Right atrium auricular region (tissue), 2 donors: ENCODE measurements at places on chromosomes 5 and 9. TPM values are rescaled to one million over a fixed set of nuclear protein-coding genes. Genes with fewer than 3 reads are reported as not detected.

GRCh38 chr5:174849426-174849825 is 125.0 kb downstream of the MSX2 start:
- H3K4me3 ChIP-seq = no peak overlapping the region
- no peaks in the 10 kb centered on the region for H3K36me3 ChIP-seq
- no peak for DNase-seq
- no peaks in the 10 kb centered on the region for H3K4me1 ChIP-seq
- no peaks in the 10 kb centered on the region for H3K27me3 ChIP-seq

DNA sequence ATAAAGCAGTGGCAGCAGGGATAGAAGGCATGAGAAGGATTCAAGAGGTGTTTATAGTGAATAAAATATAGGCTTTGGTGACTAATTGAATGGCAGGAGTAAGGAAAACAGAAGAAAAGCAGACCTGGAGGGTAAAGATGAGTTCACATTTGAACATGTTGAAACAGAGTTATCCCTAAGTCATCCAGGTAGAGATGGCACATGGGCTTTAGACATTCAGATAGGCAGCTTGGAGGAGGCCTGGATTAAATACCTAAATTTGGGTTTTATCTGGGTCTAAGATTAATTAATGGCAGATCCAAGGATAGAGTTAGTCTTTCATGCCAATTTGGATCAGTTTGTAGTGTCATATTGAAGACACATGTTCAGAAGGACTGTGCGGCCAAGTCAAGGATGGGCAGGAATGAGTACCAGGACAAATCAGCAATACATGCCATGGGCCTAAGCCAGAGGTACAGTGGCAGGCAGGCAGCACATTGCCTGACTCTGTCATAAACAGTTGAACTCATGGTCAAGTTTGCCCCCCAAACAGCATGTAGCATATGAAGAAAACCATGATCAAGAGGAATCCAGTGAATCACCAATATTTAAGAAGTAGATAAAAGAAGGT is 115.5 kb upstream of the SLC12A2 start:
- no peaks in the 10 kb centered on the region for H3K27me3 ChIP-seq
- H3K36me3 ChIP-seq = no peaks in the 10 kb centered on the region
- no peak overlapping the region for H3K4me3 ChIP-seq
- no peak overlapping the region for H3K27ac ChIP-seq
- no peak for DNase-seq

- peak overlapping the region; percentile 99 for H3K4me3 ChIP-seq
- DNase-seq = no peak
- peak overlapping the region; percentile 92 for H3K27ac ChIP-seq
Observed at GRCh38 chr9:133374612-133375115, 1.2 kb downstream of the SURF4 start.

- H3K27me3 ChIP-seq = no peaks in the 10 kb centered on the region
- no peaks in the 10 kb centered on the region for H3K4me1 ChIP-seq
- no peak overlapping the region for H3K4me3 ChIP-seq
- H3K36me3 ChIP-seq = peaks cover 10% of the 10 kb centered on the region
- DNase-seq = peak; percentile 77
Observed at GRCh38 chr9:70113403-70114022, 69.9 kb downstream of the MAMDC2 start.

DNA sequence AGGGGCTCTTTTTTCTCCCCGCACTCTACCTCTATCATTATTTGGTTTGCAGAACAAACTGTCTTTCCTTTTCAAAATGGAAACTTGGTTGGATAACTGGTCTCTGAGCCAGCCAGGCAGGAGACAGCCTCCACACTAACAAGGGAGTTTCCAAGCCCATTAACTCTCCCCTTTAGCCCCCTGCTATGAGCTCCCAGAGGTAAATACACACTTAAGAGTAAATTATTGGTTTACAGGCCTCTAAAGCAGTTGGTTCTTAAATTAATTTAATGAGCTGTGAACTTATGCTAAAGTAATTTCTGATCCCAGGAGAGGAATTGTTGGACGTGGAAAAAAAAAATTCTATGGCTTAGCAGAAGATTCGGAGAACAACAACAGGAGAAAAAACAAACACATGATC is 30.3 kb downstream of the EPB41L4A start:
- H3K36me3 ChIP-seq = no peaks in the 10 kb centered on the region
- H3K27me3 ChIP-seq = no peaks in the 10 kb centered on the region
- DNase-seq = no peak
- H3K27ac ChIP-seq = no peak overlapping the region
- peaks cover 31% of the 10 kb centered on the region for H3K4me1 ChIP-seq

Gene MAPK9
- total RNA-seq = 25.1 TPM

DNA sequence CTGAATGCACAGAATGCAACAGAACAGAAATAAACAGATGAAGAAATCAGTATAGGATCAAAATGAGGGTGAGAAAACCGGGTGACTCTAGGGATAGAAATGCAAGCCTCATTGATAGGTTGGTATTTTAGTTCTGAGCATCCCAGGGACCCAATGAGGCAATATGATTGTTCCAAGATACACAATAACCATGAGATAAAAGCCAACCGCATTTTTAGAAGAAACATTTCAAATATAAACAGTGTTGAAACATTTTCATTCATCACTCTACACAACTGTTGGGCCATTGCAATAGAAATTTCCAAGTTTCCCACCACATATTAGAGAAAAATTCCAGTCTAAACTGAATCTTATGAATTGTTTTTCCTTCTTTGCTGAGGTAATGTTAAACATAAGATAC is 452.3 kb upstream of the PTGER4 start:
- no peak for DNase-seq
- no peak overlapping the region for H3K4me3 ChIP-seq
- H3K4me1 ChIP-seq = no peaks in the 10 kb centered on the region
- no peaks in the 10 kb centered on the region for H3K27me3 ChIP-seq
- H3K36me3 ChIP-seq = no peaks in the 10 kb centered on the region

Gene POC5
- 2.8 TPM for total RNA-seq

DNA sequence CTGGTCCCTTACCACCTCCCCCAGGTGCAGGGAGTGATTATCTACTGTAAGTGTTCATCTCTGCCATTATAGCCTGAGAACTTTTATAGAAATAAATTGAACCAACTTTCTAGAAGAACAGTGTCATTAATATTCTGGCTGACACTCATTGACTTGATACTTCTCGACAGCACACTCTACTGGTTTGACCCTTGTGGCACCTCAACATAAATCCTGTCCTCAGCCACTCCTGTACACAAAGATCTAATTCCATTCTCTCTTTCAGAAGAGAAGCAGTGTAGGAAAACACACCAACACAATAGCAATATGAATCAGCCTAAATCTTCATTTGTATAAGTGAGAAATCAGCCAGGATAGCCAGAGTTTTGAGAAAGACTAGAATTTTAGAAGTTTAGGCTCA is 417.7 kb downstream of the TAF11L14 start:
- no peaks in the 10 kb centered on the region for H3K36me3 ChIP-seq
- no peak for DNase-seq
- no peaks in the 10 kb centered on the region for H3K27me3 ChIP-seq
- H3K4me1 ChIP-seq = no peaks in the 10 kb centered on the region
- no peak overlapping the region for H3K27ac ChIP-seq
- no peak overlapping the region for H3K4me3 ChIP-seq

DNA sequence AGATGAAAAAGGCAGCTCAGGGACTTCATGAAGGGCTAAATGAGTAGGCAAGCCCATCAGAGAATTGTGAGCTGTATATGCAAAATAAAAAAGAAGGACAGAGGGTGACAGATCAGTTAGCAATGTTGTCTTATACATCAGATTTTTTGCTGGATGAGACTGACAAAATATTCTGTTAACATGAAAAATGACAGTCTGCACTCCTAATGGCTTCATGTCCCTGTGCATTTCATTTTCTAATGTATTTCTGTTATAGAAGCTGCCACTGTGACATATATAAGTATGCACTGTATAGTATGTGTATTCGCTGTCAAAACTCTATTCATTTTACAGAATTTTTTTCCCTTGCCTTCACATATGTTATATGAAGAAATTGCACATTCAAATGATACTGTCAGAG is 559.5 kb downstream of the DMRTA1 start:
- no peaks in the 10 kb centered on the region for H3K27me3 ChIP-seq
- no peak overlapping the region for H3K4me3 ChIP-seq
- no peak for DNase-seq
- H3K27ac ChIP-seq = no peak overlapping the region

DNA sequence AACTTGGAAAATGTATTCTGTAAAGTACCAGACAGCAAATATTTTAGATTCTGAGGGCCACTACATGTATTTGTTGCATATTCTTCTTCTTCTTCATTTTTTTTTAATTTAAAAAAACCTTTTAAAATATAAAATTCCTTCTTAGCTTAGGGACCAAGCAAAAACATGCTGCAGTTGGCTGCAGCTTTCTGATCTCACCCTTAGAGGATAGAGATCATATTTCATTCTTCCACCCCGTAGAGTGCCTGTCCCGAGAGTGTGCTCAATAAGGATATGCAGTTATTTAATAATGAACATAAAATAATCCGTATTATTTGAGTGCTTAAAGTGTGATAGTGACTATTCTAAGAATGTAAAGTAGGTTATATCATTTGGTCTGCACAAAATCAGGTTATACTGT is 204.2 kb upstream of the CD180 start:
- H3K27me3 ChIP-seq = no peaks in the 10 kb centered on the region
- H3K27ac ChIP-seq = no peak overlapping the region
- H3K4me3 ChIP-seq = no peak overlapping the region
- no peaks in the 10 kb centered on the region for H3K36me3 ChIP-seq
- no peak for DNase-seq

GRCh38 chr5:172973127-172973916 is 10.2 kb upstream of the ATP6V0E1 start:
- H3K27ac ChIP-seq = no peak overlapping the region
- H3K4me3 ChIP-seq = no peak overlapping the region
- peaks cover 10% of the 10 kb centered on the region for H3K36me3 ChIP-seq
- no peak for DNase-seq

Gene SLC45A2
- 0.82 TPM for total RNA-seq

DNA sequence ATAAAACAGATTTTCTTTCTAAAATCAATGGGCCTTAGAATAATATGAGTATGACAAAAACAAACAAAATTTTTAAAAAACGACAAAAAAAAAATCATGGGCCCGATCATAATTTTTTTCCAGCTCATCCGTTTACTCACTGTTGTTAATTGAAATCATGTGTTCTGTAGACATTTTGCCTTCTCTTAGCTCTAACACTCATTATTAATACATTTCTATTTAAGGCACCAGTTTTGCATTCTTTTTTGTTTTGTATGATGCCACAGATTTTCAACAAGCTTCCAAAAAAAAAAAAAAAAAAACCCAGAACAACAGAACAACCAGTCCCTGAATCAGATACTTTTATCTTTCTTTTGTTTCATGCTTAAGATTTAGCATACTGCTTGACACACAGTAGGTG is 86.4 kb downstream of the PRLR start:
- H3K27me3 ChIP-seq = no peaks in the 10 kb centered on the region
- no peaks in the 10 kb centered on the region for H3K4me1 ChIP-seq

Gene SLC6A19
- total RNA-seq = not detected

DNA sequence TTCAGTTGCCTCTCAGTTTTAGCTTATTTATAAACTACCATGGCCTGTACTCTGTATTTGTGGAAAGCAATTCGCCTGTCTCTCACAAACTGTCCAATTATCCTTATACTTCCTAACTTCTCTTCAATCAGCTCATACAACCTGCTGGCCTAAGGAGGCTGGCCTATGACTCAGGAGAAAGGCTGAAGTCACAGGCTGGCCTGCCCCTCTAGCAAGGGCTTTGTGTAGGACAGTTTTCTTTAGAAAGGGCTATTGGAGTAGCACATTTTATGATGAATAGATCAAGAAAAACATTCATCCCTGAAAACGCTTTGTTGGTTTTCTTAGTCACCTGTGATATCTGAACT is 988.7 kb upstream of the ARRDC3 start:
- no peaks in the 10 kb centered on the region for H3K4me1 ChIP-seq
- no peaks in the 10 kb centered on the region for H3K36me3 ChIP-seq
- H3K27me3 ChIP-seq = no peaks in the 10 kb centered on the region
- no peak for DNase-seq
- no peak overlapping the region for H3K27ac ChIP-seq
